ENCODE measurements at places on chromosomes 6 and 20. TPM values are rescaled to one million over a fixed set of nuclear protein-coding genes. Genes with fewer than 3 reads are reported as not detected.

The TMEM200A gene
- 3.0 TPM for total RNA-seq

The ARFGAP1 gene
- total RNA-seq, result 82.0 TPM

The OPN5 gene
- not detected for total RNA-seq

DNA sequence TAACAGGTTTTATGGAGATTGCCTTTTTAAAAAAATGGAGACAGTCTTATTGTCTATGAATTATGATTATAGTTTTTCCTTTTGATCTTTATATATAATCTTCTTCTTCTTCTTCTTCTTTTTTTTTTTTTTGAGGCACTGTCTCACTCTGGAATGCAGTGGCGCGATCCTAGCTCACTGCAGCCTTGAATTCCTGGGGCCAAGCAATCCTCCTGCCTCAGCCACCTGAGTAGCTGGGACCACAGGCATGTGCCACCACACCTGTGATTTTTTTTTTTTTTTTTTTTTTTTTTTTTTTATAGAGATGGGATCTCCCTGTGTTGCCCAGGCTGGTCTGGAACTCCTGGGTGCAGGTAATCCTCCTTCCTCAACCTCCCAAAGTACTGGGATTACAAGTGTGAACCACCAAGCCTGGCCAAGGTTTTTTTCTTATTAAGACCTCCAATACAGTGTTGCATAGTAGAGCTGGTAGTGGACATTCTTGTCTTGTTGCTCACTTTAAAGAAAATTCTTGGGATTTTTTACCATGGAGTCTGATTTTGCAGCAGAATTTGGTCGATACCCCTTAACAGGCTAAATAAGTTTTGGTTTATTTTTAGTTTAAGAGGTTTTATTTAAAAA, 46.5 kb downstream of the STK4 start:
- peaks cover 49% of the 10 kb centered on the region for H3K4me1 ChIP-seq
- no peak overlapping the region for H3K27ac ChIP-seq
- no peaks in the 10 kb centered on the region for H3K27me3 ChIP-seq

GRCh38 chr6:129575378-129576118, 134.4 kb downstream of the ARHGAP18 start:
- H3K4me3 ChIP-seq, result no peak overlapping the region
- H3K4me1 ChIP-seq, result peaks cover 7% of the 10 kb centered on the region
- no peak for DNase-seq
- H3K36me3 ChIP-seq, result peaks cover 11% of the 10 kb centered on the region

GRCh38 chr6:79810185-79810705, 137.1 kb downstream of the ELOVL4 start:
- no peaks in the 10 kb centered on the region for H3K4me1 ChIP-seq
- DNase-seq, result no peak
- H3K4me3 ChIP-seq, result no peak overlapping the region
- H3K27me3 ChIP-seq, result peaks cover 2% of the 10 kb centered on the region

DNA sequence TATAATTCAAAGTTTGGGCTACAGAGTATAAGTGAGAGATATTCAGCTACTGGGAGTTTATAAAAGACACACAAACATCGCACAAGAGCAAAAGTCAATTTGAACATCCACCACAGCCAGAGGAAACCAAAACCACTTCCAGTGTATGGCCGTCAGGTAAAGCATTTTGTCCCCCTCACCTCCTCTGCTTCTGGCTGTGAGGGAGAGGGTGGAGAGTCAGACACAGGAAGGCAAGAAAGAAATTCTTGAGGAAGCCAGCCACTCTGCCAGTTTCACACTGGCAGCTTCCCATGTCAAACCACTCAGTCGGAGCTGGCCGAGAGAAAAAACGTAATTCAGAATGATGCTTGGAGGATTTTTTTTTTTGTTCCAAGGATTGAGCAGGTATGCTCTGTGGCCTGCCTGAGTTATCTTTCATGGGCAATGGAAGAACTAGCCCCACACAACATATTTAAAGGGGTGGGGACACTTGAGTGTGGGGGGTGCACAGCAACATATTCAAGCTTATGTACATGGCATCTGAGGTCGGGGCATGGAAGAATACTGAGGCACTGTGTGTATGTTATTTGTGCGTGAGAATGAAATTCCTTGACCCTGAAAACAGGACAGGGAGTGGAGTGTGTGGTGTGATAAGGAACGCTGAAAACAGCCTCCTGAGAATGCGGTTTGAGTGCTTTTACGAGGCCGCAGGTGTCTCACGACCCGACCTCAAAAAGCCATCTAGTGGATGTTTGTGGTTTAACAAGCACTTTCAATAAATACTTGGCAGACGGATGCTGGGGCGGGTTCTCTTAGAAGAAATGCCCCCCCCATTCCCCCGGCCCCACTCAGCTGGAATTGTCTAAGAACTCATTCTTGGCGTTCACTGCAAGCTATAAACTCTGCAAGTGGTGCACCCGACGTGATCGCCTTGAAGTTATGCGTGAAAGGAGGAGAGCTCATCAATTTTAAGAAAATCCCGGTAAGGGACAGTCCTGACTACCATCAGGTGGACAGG, 27.5 kb upstream of the ZBTB22 start:
- peaks cover 2% of the 10 kb centered on the region for H3K27me3 ChIP-seq
- H3K36me3 ChIP-seq, result no peaks in the 10 kb centered on the region
- peak; percentile 79 for DNase-seq
- peak overlapping the region; percentile 97 for H3K27ac ChIP-seq

DNA sequence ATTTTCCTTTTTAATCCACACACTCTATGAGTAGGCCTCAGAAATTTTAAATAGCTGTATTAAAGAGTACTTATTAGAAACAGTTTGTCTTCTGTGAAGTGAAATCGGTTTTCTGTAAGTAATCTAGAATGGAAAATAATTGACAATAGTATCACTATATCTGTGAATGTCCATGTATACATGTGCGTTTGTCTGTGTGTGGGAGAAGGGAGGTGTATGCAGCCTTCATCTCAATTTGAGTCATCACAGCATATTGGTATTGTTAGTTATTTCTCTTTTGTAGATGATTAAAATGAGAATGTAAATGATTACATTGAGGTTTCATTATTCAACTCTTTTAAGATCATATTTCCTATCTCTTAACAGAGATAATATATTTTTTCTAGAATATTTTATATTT, 206.0 kb downstream of the EYS start:
- no peak for DNase-seq
- H3K27ac ChIP-seq, result no peak overlapping the region
- H3K27me3 ChIP-seq, result no peaks in the 10 kb centered on the region
- H3K4me1 ChIP-seq, result no peaks in the 10 kb centered on the region
- H3K36me3 ChIP-seq, result no peaks in the 10 kb centered on the region

- H3K36me3 ChIP-seq, result no peaks in the 10 kb centered on the region
- DNase-seq, result no peak
- H3K4me3 ChIP-seq, result no peak overlapping the region
- H3K27me3 ChIP-seq, result peaks cover 8% of the 10 kb centered on the region
- H3K27ac ChIP-seq, result no peak overlapping the region
Observed at GRCh38 chr6:118755941-118756646, 104.7 kb upstream of the CEP85L start.

DNA sequence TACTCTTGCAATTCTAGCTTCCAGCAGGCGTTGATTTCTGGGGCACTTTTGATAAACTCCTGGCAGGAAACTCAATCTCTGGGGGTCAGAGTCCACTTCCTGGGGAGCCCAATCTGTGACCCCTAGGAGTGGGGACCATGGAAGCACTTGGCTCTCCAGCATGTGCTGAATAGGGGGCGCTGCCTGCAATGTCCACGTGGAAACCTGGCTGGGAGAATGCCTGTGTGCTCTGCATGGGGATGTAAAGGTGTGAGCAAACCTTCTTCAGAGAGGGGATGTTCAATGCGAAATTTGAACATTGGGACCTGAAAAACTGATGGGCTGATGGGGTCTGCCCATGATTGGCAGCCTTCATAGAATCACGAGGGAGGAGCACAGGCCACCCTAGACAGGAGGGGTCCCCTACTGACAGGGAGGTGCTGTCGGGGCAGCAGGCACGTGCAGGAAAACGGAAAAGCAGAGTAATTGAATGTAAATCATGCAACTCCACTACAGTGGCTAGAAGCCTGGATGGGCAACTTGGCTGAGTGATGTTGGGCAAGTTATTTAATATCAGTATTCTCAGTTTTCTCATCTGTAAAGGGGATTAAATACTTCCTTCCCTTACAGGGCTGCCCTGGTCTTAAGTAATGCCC, 47.8 kb downstream of the CEP43 start:
- peak overlapping the region; percentile 63 for H3K27ac ChIP-seq
- H3K27me3 ChIP-seq, result no peaks in the 10 kb centered on the region
- peak overlapping the region; percentile 34 for H3K4me3 ChIP-seq
- peaks cover 14% of the 10 kb centered on the region for H3K36me3 ChIP-seq

DNA sequence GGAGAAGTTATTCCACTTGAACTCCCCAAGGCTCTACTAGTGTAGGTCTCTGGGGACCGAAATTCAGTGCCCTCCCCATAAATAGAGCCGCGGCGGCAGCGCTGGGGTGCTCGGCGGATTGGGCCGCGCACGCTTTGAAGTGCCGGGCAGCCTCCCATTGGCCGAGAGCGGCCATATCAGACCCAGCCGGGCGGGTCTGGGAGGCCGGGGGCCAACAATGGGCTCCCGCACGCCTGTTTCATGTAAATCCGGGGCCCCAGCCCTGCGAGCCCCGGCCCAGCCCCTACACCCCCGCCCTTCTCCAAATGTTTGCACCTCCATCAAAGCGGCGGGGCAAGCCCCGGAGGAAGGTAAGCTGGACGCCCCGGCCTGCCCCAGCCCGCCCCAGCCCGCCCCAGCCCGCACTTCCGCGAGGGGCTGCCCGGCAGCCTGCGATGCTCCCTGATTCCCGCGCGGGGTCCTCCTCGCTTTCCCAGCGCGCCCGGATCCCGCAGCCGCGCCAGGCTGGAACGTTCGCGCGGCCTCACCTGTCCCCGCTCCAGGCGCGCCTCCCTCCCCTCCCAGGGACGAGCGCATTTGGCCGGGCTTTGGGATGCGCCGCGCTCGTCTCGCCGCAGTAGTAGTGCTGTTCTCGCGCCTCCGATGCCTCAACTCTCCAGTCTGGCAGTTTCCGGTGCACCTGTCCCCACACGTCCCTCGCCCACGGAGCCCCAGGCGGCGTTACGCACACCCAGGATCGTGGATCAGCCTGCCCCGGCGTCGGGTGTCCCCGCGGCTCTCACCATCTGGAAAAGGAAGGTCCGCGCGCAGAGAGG, at the start of gene TBXT:
TSS of gene TBXT (minus strand) at position 51 of the 815 bp plus-strand sequence. CDS start 260 bp downstream, outside the sequence.
- no peak for DNase-seq
- H3K36me3 ChIP-seq, result no peaks in the 10 kb centered on the region
- peaks cover 6% of the 10 kb centered on the region for H3K4me1 ChIP-seq
- no peak within 1 kb of the TSS for H3K27ac ChIP-seq
- H3K27me3 ChIP-seq, result peaks cover 63% of the 10 kb centered on the region

- no peaks in the 10 kb centered on the region for H3K27me3 ChIP-seq
- H3K27ac ChIP-seq, result no peak overlapping the region
- DNase-seq, result no peak
- peaks cover 25% of the 10 kb centered on the region for H3K4me1 ChIP-seq
Observed at GRCh38 chr20:36991703-36992102, 40.2 kb upstream of the SAMHD1 start.

- H3K4me3 ChIP-seq, result no peak overlapping the region
- H3K27ac ChIP-seq, result no peak overlapping the region
- no peak for DNase-seq
- H3K36me3 ChIP-seq, result no peaks in the 10 kb centered on the region
Observed at GRCh38 chr6:168450917-168451316, 9.9 kb downstream of the SMOC2 start.

GRCh38 chr6:160327981-160328380, 20.2 kb upstream of the SLC22A3 start:
- no peak overlapping the region for H3K4me3 ChIP-seq
- H3K27me3 ChIP-seq, result peaks cover 8% of the 10 kb centered on the region
- no peak overlapping the region for H3K27ac ChIP-seq
- H3K4me1 ChIP-seq, result no peaks in the 10 kb centered on the region
- DNase-seq, result no peak

- H3K36me3 ChIP-seq, result peaks cover 13% of the 10 kb centered on the region
- no peak for DNase-seq
- H3K27ac ChIP-seq, result no peak overlapping the region
- peaks cover 12% of the 10 kb centered on the region for H3K4me1 ChIP-seq
- H3K4me3 ChIP-seq, result no peak overlapping the region
Observed at GRCh38 chr6:15465212-15465611, 197.6 kb downstream of the DTNBP1 start.
